CD14-positive monocyte (primary cell): ENCODE measurements at places on chromosomes 5 and 9. TPM values are rescaled to one million over a fixed set of nuclear protein-coding genes. Genes with fewer than 3 reads are reported as not detected.

PRDM9 gene
- not detected in 2 replicates for polyA plus RNA-seq

PCDHGA10 gene
- not detected for polyA plus RNA-seq

TRIO gene
- polyA plus RNA-seq: 37.7 and 45.8 TPM in 2 replicates

- H3K27me3 ChIP-seq: peaks cover 2% of the 10 kb centered on the region
- H3K4me3 ChIP-seq: no peak overlapping the region
- H3K27ac ChIP-seq: no peak overlapping the region
- H3K36me3 ChIP-seq: no peaks in the 10 kb centered on the region
Measured at GRCh38 chr9:90114641-90115425, 510.0 kb downstream of the GADD45G start.

GRCh38 chr9:134652291-134653225, 11.0 kb downstream of the COL5A1 start:
- DNase-seq: no peak
- no peak overlapping the region for H3K27ac ChIP-seq
- no peak overlapping the region for H3K4me3 ChIP-seq

DNA sequence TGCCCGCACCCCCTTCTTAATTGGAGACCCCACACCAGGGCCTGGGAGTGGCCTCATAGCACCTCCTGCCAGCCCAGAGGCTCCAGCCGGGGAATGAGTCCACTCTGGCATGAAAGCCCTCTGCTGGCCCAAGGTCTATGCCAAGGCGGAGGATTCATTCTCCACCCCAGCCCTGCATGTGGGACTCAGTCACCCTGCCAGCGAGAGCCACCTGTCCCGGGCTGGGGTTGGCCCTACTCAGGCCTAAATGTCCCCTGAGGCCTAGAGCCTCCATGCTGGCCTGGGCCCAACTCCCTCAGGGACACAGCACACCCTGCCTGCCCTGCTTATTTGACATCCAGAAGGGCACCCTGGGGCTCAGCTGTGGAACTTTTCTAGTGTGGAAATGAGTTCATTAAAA, 1.0 kb upstream of the RAPGEF1 start:
- H3K27me3 ChIP-seq: no peaks in the 10 kb centered on the region
- H3K27ac ChIP-seq: no peak overlapping the region
- DNase-seq: no peak
- peaks cover 62% of the 10 kb centered on the region for H3K4me1 ChIP-seq

GRCh38 chr5:175275097-175275496, 168.9 kb downstream of the DRD1 start:
- DNase-seq: no peak
- H3K4me1 ChIP-seq: no peaks in the 10 kb centered on the region
- no peaks in the 10 kb centered on the region for H3K36me3 ChIP-seq
- no peak overlapping the region for H3K27ac ChIP-seq
- H3K27me3 ChIP-seq: no peaks in the 10 kb centered on the region
- no peak overlapping the region for H3K4me3 ChIP-seq

GRCh38 chr9:96413302-96414221, 4.6 kb downstream of the ZNF367 start:
- peaks cover 33% of the 10 kb centered on the region for H3K4me1 ChIP-seq
- H3K4me3 ChIP-seq: peak overlapping the region; percentile 65
- H3K27me3 ChIP-seq: no peaks in the 10 kb centered on the region
- peak; percentile 64 for DNase-seq
- no peaks in the 10 kb centered on the region for H3K36me3 ChIP-seq

- no peaks in the 10 kb centered on the region for H3K27me3 ChIP-seq
- no peaks in the 10 kb centered on the region for H3K4me1 ChIP-seq
- DNase-seq: no peak
- H3K4me3 ChIP-seq: no peak overlapping the region
- H3K36me3 ChIP-seq: no peaks in the 10 kb centered on the region
- no peak overlapping the region for H3K27ac ChIP-seq
Measured at GRCh38 chr9:117046666-117047327, 359.7 kb downstream of the TRIM32 start.

DNA sequence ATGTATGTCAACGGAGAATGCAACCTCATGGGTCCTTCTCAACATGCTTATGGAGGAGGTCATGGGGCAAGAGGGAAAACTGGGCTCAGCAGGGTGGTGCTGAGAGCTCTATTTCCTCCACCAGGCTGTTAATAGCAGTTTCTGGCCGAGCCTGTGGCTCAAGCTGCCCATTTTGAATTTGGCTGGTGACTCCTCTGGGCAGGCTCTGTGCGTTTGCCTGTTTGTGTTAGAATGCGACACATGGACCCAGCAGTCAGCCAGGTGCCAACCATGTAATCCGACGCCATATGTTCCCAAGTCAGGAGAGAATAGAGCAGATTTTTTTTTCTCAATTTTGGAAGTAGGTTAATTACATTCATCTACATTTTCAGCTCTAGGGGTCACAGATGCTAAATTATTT, 387.7 kb upstream of the CLINT1 start:
- no peak overlapping the region for H3K27ac ChIP-seq
- no peaks in the 10 kb centered on the region for H3K27me3 ChIP-seq
- no peak overlapping the region for H3K4me3 ChIP-seq

DNA sequence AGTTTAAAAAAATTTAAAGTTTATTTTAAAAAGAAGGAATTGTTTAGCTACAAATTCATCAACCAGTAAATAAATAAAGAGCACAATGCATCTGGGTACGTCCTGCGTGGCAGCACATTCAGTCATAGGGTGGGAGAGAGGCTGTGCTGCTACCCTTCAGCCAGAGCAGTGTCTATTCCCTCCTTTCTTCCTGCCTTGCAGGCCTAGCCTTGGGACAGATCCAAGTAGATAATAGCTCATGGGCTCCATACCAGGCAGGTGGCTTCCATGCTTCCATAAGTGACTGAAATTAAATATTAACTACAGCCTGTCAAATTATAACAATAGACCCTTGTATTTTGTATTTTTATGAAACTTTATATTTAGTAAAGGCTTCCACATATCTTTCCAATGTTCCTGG, 408.3 kb upstream of the RGMB start:
- H3K27me3 ChIP-seq: no peaks in the 10 kb centered on the region
- no peaks in the 10 kb centered on the region for H3K4me1 ChIP-seq
- no peak overlapping the region for H3K27ac ChIP-seq
- no peak overlapping the region for H3K4me3 ChIP-seq

GRCh38 chr9:93324191-93324834, 127.2 kb upstream of the FAM120A start:
- no peaks in the 10 kb centered on the region for H3K4me1 ChIP-seq
- no peak overlapping the region for H3K27ac ChIP-seq
- H3K36me3 ChIP-seq: no peaks in the 10 kb centered on the region
- no peak overlapping the region for H3K4me3 ChIP-seq
- no peak for DNase-seq
- H3K27me3 ChIP-seq: no peaks in the 10 kb centered on the region

DNA sequence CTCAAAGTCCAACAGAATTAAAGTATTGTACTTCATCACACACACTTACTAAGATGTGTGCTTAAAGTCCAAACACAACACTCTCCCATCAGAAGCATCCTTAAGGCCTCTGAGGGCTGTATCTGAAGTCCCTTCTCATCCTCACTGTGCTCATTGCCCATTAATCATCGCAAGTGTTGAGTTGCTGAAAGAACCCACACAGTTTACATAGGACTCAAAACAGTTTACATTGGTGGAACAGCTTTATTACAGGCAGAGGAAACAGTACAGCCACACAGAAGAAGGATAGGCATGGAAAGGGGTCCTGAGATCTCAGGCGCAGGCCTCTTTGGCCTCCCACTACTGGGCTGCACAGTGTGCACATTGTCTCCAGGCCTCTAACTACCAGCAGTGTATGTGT, 113.4 kb downstream of the CMYA5 start:
- peaks cover 23% of the 10 kb centered on the region for H3K4me1 ChIP-seq
- H3K27ac ChIP-seq: no peak overlapping the region
- H3K36me3 ChIP-seq: no peaks in the 10 kb centered on the region
- H3K27me3 ChIP-seq: no peaks in the 10 kb centered on the region
- no peak for DNase-seq
